ENCODE measurements at places on chromosomes 7 and 10.

- no peak for DNase-seq
Observed at GRCh38 chr10:133128126-133129070, 31.6 kb upstream of the KNDC1 start.

DNA sequence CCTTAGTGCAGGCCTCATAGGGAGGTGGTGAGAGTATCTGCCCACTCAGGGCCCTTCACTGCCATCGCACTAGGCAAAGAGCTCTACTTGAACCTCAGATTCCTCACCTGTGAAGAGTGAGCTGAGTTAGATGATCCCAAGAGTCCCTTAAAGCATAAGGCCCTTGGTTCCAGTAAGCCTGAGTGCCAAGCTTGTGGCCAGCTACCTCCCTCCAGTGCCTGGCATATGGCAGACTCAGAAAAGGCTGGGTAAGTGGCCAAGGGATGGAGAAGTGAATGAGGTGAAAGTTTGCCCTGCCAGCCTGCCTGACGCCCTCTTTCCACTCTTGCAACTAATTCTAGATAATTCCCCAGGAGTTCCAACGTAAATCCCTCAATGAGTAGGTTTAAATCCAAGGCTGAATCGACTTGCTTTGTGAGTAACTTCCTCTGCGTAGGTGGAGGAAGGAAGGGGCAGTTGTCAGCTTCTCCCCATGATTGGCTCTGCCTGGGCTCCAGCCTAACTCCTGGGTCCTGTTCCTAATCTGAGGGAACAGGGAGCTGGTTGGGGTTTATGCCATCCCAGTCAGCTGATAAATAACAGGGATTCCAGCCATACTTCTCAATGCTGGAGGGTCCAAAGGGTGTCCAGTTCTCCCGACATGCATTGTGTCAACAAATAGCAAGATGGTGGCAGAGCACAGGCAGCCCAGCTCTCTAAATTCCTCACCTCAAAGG, 14.2 kb downstream of the DUSP5 start:
- no peak for DNase-seq

GRCh38 chr7:138338361-138338760, 121.7 kb upstream of the TRIM24 start:
- DNase-seq: no peak

DNA sequence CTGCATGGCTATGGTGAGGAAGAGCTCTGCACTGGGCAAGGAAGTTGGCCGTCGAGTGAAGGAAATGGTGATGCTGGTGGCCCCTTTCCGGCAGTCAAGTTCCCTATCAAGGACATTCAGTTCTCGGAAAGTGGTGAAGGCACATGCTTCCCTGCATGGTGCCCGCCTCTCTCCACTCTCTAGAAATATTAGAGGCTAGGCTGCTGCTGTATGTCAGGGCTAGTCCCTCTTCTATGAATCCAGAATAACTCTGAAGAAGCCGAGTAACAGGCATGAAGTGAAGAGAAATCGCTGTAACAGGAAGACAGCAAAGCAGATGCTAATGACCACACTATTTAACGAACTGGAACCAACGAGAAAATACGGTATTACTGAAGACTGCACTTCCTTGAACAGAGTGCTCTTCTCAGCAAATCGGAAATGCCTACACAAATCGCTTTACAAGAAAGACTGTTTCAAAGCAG, 5.4 kb downstream of the IDI1 start:
- DNase-seq: peak; percentile 43

- DNase-seq: no peak
Observed at GRCh38 chr7:74320645-74321221, 31.5 kb downstream of the CLIP2 start.

DNA sequence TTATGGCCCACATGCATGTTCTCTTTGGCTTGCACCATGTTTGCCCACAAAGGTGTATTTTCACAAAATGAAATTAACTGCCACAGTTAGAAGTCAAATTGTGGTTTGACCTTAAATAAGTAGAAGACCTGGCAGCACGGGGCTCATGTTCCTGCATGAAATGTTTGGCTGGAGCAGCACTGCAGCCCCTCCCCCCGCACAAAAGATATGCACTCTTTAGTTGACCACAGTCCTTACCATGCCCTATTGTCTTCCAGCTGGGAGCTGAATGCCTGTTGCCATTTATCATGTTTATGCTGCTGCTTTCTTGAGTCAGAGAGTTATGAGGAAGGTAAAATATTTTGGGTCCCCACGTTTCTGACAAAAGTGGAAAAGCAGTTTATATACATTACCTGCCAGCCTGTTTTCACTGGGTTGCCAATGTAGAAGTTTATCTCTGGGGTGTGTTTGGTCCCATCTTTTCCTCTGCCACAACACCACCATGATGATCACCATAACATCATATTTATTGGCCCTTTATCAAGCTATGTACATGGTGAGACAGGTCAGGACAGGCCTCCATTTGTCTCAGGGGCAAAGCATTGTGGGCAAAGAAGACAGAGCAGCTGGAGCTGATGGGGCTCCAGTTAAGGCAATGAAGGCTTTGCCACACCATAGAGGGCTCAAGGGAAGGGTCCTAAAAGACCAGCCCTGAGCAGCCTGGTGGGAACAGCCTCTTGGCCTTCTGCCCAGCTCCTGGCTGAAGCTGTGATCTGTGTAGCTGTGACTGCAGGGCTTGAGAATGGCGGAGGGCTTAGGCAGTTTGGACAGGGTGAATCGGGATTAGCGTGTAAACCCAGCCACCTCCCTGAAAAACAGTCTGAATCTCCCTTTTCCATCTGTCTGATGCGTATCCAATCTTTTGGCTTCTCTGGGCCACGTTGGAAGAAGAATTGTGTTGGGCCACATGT, 5.4 kb downstream of the PRF1 start:
- DNase-seq: no peak

- DNase-seq: no peak
Observed at GRCh38 chr7:29953726-29954347, 35.8 kb downstream of the SCRN1 start.

- DNase-seq: no peak
Observed at GRCh38 chr10:90987383-90987782, 66.5 kb upstream of the ANKRD1 start.

- DNase-seq: no peak
Observed at GRCh38 chr7:104431930-104432329, 103.5 kb downstream of the LHFPL3 start.
